ENCODE measurements at places on chromosomes 4 and X.

DNA sequence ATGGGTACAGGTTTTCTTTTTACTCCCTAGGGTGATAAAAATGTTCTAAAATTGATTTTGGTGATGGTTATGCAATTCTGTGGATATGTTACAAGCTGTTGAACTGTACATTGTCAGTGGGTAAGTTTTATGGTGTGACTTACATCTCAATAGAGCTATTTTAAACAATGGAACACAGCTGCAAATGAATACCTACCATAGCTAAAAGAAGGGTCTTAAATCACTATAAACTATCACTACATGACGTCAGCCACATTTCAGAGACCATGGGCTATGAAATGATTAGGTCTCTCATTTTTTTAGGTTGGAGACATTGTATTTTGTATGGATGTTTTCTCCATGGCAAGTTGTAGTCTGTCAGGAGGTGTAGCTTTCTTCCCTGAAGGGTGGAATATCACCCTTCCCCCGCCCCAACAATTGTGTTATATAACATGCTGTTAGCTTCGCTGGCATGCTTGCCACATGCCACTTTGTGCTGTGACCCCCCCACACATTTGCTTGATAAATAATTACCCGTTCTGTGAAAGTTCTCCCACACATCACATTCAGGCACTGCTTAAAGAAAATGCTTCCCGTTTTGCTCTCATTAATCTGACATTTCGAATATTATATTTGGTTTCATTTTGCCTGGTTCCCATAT is 159.7 kb downstream of the ARHGAP10 start:
- no peak for DNase-seq

- no peak for DNase-seq
Measured at GRCh38 chrX:52078131-52078530, 9.1 kb upstream of the MAGED4B start.

GRCh38 chr4:15343000-15343399 is 84.8 kb upstream of the C1QTNF7 start:
- no peak for DNase-seq

DNA sequence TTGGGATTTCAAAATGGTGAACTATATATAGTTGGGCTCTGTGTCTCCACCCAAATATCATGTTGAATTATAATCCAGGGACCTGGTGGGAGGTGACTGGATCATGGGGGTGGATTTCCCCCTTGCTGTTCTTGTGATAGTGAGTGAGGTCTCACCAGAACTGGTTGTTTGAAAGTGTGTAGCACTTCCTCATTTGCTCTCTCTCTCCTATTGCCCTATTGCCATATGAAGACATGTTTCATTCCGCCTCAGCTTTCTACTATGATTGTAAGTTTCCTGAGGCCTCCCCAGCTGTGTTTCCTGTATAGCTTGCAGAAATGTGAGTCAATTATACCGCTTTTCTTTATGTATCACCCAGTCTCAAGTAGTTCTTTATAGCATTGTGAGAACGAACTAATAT is 545.6 kb downstream of the TRAM1L1 start:
- no peak for DNase-seq

DNA sequence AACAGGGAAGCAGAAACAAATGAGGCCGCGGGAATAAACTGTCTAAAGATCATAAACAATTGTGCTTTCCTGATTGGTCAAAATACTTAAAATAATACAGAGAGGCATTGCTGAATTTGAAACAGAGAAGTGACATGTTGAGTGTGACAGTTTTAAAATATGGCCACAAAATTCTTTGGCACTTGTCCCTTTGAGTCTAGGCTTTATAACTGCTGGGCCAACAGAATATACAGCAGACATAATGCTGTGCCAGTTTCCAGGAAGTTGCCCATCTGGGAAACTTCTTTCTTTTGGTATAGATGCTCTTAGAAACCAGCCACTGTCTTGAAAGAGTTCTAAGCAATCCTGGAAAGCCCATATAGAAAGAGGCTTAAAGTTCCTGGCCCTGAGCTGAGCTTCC is 668.4 kb downstream of the CENPC start:
- DNase-seq = no peak

DNA sequence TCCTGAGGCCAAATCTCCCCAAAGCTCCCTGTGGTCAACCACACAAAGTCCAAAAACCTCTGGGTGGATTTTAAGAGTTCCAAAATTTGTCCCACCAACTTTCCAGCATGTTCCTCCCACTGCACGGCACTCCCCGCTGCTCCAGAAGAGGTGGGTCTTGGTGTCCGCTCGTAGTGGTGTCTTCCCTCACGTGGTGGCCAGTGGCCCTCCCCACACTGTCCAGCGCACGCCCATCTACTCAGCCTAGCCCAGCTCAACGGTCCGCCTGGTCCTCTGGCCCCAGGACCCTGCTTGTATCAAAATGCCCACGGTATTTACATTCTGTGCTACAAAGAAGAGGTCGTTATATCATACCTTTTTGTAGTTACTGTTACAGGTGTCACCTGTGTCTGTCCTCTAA is 83.5 kb downstream of the NSUN7 start:
- no peak for DNase-seq

DNA sequence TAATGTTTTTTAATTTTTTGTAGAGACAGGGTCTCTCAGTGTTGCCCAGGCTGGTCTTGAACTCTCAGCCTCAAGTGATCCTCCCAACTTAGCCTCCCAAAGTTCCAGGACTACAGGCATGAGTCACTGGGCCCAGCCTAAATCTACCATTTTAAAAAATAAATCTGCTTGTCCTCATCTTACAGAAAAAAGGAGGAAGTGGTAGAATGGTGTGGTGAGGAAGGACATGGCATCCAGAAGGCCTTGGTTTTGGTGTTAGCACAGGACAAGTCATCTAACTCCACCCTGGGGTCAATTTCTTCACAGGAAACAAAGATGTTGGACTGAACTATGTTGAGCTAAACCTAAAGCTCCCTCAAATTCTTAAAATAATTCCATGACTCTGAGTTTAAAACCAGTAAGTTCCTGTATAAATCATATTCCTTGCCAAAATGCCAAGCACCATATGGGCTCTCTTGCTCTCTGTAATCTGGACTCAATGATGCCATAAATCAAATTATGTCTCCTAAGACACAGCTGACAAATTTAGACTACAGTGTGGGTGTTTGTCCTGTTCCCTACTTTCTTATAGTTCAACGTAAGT is 253.9 kb upstream of the NOCT start:
- DNase-seq = no peak

DNA sequence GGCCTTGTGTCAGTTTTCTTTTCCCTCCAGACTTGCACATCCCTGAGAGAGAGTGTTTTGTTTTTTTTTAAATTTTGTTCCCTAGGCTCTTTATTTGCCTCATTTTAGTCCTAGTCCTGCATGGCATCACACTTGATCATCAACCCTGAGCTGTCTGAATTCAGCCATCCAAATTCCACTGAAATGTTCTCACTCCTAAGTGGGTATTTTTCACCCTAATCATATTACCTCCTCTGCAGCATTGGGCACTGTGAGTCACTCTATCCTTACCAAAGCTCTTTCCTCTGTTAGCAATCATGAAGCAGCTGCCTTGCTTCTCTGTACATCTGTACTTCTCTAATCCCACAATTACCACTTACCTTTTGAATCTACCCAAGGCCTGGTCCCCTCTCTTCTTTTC is 356.6 kb upstream of the MAGEB2 start:
- peak; percentile 23 for DNase-seq

DNA sequence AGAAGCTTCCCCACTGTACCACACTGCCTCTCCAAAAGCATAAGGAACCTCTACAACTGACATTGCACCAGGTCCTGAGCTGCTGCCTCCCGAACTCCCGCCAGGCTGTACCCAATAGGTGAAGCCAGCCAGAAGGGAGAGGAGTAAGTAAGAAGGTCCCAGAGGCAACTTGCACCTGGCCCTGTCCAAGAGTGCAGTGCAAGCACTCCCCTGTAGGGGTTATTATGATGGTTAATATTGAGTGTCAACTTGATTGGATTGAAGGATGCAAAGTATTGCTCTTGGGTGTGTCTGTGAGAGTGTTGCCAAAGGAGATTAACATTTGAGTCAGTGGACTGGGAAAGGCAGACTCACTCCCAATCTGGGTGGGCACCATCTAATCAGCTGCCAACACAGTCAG is 879.3 kb upstream of the SLIT2 start:
- DNase-seq = no peak

- no peak for DNase-seq
Measured at GRCh38 chr4:168604496-168605373, 107.9 kb downstream of the PALLD start.

DNA sequence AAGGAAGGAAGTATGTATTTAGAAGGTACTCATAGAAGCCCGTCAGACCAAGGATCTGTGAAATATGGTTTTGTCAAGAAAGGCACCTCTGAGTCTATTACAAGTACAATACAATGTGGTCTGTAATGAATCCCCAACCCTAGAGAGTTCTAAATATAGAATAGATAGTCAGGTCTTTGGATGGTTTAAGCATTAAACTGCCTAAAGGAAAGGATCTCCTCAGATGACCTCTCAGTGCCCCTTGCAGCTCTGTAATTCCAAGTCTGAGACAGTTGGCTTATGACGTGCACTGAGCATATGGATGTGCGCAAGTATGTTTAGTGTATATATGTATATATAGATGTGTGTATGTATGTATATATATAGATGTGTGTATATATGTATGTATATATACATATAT is 62.0 kb downstream of the CCSER1 start:
- no peak for DNase-seq

DNA sequence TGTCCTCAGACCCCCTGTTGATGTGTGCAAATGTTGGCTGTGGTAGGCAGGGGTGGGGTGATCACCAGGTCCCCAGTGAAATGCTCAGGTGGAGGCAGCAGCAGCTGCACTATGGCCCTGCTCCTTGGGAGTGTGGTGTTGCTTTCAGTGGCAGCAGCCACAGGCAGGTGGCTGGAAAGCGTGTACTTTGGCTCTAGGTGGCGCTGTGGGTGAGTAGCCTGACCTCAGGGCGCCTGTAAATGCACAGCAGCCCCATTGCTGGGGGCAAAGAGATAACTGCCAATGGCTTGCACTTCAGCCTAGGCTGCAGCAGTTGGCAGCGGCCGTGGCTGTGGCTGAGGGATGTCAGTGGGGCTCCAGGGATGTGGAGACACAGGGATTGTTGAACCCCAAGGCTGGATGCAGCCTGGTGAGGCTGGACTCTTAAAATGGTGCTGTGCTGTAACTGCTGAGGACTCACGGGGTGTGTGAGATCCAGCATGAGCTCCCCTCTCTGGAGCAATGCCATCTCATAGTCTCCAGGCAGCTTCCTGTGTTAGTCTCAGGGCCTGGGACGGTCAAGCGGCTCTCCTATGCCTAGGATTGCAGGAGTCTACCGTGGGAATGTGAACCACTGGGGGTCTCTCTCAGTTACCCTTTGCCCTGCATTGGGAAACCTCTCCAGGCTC is 421.7 kb upstream of the HTR2C start:
- DNase-seq = no peak
